ENCODE measurements at places on chromosomes 7 and 10. TPM values are rescaled to one million over a fixed set of nuclear protein-coding genes. Genes with fewer than 3 reads are reported as not detected.

GRCh38 chr10:70593513-70593890 lies 9.0 kb downstream of the PRF1 start:
- no peak overlapping the region for H3K4me3 ChIP-seq
- H3K27me3 ChIP-seq, result no peaks in the 10 kb centered on the region
- H3K4me1 ChIP-seq, result peaks cover 18% of the 10 kb centered on the region
- DNase-seq, result peak; percentile 21

Gene GOT1
- total RNA-seq, result 58.5 TPM

Gene AGMO
- 0.16 TPM for total RNA-seq

- no peak overlapping the region for H3K4me3 ChIP-seq
- H3K27ac ChIP-seq, result no peak overlapping the region
- no peaks in the 10 kb centered on the region for H3K36me3 ChIP-seq
- H3K4me1 ChIP-seq, result peaks cover 7% of the 10 kb centered on the region
- DNase-seq, result no peak
Measured at GRCh38 chr7:45394117-45394708, 180.0 kb upstream of the ADCY1 start.

GRCh38 chr7:85669225-85669624 lies 482.4 kb upstream of the SEMA3D start:
- DNase-seq, result no peak
- H3K36me3 ChIP-seq, result no peaks in the 10 kb centered on the region
- no peak overlapping the region for H3K4me3 ChIP-seq
- peaks cover 4% of the 10 kb centered on the region for H3K4me1 ChIP-seq

- H3K27ac ChIP-seq, result peak overlapping the region; percentile 45
- peak; percentile 31 for DNase-seq
- H3K4me3 ChIP-seq, result 0 out of 2 replicates have a peak overlapping the region, but pooled peaks have one; percentile 4
Measured at GRCh38 chr7:150406567-150407421, 27.7 kb downstream of the ZNF775 start.

GRCh38 chr10:24622781-24623301 lies 100.8 kb downstream of the ARHGAP21 start:
- no peak overlapping the region for H3K4me3 ChIP-seq
- no peaks in the 10 kb centered on the region for H3K27me3 ChIP-seq
- DNase-seq, result no peak
- H3K4me1 ChIP-seq, result peaks cover 17% of the 10 kb centered on the region
- H3K36me3 ChIP-seq, result no peaks in the 10 kb centered on the region
- no peak overlapping the region for H3K27ac ChIP-seq

Gene SEMA3C
- total RNA-seq, result 25.8 TPM
